Thoracic aorta (tissue), 2 donors: ENCODE measurements at places on chromosomes 4 and X.

DNA sequence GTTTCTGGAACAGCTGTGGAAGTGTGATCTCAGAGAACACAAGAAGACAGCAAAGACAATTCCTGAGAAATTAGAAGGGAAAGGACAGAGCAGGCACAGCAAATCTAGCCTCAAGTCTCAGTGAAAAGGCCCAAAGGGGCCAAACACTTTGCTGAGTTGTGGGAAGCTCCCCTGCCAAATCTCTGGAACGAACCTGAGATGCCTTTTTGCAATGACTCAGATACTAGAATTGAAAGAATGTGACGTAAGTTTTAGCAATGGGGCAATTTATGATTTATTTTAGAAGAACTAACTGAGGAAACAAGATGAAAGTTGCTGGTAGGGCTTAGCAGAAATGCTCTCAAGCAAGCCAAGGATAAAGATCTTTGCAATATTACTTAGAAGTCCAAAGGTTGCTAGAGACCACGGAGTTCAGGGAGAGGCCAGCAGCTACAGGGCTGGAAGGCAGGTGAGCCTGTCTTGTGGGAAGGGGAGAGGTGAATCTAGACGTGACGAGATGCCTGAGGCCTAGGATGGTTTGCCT is 92.8 kb downstream of the AMELX start:
- DNase-seq, result no peak

DNA sequence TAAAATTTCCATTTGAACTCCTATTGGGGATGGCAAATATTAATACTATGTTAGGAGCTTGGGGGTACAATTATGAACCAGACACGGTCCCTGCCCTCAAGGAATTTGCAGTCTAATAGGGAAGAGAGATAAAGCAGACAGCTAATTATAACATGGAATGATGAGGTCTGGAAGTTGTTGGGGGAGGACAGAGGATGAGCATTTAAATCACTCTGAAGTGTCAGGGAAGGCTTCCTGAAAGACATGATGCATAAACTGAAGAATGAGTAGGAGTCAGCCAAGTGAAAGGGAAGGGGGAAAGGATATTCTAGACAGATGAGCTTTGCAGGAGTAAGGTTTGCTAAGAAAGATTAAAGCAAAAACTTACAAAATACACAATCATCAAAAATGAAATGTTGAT is 15.9 kb downstream of the PLAC1 start:
- DNase-seq, result no peak

DNA sequence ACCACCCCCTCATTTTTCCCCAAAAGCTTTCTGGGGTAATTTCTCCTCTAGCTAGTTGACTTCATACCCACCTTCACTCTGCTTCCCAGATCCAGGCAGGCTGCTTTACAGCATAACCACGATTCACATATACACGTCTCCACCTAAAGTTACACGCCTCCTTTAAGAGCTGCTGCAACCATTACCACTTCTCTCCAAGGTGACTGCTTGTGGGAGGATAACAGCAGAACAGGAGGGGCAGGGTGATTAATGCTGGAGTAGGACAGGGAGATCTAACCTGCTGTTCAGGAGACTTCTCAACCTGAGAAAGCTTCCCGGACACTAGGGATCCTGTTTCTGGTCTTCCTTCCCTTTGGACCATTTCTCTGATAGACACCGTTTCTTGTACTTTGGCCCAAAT is 77.4 kb downstream of the MGST2 start:
- DNase-seq, result no peak

DNA sequence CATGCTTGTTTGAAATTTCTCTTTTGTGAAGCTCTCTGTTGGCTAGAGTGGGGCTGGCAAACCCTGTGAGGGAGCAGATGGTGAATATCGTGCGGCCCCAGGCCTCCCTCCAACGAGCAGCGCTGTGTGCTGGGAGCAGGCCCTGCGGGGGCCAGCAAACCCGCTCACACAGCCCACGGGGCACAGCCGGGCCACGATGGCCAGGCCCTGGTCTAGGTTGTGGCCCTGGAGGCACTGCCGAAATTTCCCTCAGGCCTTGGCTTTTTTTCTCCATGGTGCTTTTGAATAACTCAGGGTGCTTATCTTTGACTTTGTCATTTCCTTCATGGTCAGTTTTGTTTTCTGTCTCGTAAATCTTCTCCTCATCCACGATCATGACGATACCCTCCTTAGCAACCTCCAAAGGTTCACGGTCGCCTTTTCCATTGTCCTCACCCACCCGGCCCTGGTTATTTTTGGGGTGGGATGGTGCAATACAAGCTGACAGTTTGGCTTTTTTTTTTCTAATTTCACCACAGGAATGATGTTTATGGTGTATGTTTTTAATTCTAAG is 20.7 kb downstream of the PCGF3 start:
- no peak for DNase-seq

DNA sequence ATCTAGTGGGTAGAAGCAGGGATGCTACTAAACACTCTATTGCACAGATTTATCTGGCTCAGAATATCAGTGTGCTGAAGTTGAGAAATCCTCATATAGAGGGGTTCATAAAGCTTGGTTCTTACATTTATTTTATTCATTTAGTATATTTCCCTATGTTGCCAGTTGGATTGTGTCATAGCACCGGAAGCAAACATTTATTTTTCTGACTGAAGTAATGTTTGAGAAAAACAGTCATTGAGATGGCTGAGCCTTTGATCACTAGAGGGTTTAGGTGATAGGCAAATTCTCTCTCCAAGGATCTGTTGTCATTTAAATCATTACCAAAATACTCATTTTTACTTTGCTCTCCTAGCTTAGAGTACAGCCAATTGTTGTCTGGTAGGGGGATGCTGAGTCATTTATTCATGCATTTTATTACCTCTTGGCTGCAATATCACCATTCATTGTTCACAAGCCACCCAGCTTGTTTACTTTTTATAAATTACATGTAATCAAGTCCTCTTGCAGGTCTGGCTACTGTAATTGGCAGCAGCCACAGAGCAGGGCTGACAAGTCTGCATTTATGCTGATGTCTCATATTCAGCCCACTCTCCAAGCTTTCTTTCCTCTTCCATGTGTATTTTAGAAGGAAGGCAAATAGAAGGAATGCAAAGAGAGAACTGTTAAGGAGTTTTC is 15.2 kb downstream of the GAB1 start:
- DNase-seq, result no peak
